ENCODE measurements at places on chromosomes 5 and 9.

- no peak for DNase-seq
Measured at GRCh38 chr5:129051283-129051682, 43.3 kb upstream of the ISOC1 start.

DNA sequence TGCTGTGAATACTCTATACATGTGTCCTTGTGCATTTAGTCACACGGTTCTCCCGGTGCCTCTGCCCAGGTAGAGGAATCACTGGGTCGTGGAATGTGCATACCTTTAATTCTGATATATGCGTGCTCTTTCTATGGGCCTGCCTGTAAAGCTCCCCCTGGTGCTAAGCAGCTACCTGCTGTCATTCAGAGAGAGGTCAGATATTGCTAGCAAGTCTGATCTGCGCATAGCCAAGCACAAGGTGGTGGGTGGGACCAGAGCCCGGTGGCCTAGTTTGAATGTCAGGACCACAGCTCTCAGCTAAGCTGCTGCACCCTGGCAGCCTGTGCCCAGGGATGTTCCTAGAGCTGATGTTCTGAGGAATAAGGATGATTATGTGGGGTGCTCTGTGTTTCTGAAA lies 33.4 kb downstream of the TJP2 start:
- DNase-seq = no peak

- no peak for DNase-seq
Measured at GRCh38 chr9:131125038-131125287, 423 bp upstream of the NUP214 start.

- no peak for DNase-seq
Measured at GRCh38 chr9:95057101-95057500, 260.4 kb downstream of the FANCC start.

- no peak for DNase-seq
Measured at GRCh38 chr9:22446950-22447617, 460 bp downstream of the DMRTA1 start.

DNA sequence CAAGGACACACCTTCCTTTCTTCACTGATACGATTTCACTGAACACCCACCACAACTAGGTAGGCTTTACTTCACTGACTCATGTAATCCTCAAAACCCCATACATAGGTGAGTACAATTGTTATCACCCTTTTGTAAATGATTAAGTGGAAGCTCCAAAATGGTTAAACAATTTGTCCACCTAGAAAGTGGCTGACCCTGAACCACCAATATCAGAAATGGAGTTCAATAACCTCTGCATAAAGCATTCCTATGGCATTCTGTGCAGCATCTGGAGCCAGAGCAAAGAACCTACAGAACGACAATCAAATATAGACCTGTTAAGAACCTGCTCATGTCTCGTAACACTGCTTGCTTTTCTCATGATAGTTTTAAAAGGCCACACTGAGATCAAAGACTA lies 50.7 kb upstream of the NR5A1 start:
- no peak for DNase-seq

DNA sequence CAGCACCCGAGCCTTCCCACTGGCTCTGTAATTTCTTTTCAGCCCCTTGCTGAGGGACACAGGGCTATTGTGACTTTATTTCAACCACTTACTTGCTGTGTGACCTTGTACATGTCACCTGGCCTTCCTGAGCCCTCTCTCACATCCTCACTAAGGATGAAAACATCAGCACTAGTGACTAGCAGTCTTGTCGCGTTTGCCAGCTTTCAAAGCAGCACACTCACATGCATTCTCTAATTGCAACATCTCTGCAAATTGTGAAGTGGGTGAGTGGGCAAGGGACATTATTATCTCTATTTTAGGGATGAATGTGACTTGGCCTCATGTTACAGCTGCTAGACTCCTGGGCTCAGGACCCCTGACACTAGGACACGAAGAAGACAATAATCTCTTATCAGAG lies 144.5 kb downstream of the SEC61B start:
- DNase-seq = no peak

GRCh38 chr5:139817362-139817761 lies 21.8 kb downstream of the PSD2 start:
- DNase-seq = no peak

- no peak for DNase-seq
Measured at GRCh38 chr5:18354828-18355227, 720.6 kb downstream of the TAF11L14 start.
